Activated CD4-positive, alpha-beta T cell treated with anti-CD3 and anti-CD28 coated beads, Interleukin-2, amount 50 U/mL, for 48 hours (primary cell): ENCODE measurements at places on chromosomes 1 and 21.

- DNase-seq = no peak
Observed at GRCh38 chr1:34165422-34165921, 442 bp upstream of the CSMD2 start.

GRCh38 chr1:161161652-161162051 lies 2.4 kb downstream of the USP21 start:
- no peak for DNase-seq

DNA sequence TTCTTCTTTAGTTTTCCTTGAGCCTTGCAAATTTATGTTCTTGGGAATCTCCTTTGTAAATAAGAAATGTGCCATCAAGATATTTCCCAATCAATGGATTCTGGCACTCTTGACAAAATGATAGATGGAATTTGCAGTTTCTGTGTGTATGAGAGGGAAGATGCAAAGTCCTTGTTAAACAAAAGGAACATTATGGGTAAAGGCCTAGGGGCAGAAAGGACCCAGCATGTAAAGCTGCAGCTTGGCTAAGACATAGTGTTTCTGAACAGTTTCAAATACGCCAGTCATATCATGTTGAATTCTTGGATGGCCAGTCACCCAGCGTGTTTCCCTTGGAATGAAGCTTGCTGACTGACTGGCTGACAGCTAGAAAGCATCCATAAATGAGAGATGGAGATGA lies 210.8 kb downstream of the NFIA start:
- DNase-seq = no peak

DNA sequence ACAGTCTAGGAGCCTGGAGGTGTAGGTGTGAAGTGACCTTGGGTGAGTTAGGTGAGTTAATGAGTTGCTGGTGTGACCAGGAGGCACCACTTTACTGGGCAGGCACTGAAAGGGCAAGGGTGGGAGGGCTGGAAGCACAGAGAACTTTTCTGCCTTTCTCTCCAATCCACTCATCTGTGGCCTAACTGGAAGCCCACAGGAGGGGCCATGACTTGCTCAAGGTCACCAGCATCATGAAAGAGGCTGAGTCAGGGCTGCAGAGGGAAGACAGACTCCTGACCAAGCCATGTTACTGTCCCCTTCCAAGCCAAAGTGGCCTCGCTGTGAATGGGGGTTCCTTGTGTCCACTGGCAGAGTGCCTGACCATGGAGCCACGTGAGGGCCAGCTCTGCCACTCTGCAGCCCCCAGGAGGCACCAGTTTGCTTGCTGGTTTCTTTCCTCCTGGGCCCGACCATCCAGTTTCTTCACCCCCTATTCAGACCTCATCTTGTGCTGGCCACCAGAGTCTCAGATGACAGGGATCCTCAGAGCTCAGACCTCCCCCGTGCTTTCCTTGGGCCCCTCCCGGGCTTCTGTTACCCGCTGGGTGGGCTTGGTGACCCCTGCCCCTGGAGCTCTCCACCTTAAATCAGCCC lies 4.3 kb upstream of the BSND start:
- no peak for DNase-seq
